Frontal cortex (tissue), 4 donors: ENCODE measurements at places on chromosomes 1 and 21. TPM values are rescaled to one million over a fixed set of nuclear protein-coding genes. Genes with fewer than 3 reads are reported as not detected.
A peak's percentile ranks its signal among the peaks of the same experiment; 100 is the strongest.

DNA sequence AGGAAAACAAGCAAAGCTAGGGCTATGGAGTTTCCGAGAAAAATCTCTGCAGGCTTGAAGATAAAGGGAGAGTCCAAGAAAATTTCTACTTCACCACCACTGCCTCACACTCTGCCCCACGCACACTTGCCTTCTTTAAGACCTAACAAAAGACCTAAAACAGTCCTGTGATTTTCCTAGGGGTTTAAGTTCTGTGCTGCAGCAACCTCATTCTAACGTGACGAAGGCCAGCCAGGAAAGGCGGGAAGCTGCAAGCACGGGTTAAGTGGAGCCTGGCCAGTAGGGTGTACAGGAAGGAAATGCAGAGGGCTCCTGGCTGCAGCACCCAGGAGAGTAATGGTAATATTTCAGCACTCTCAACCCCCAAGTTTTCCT is 1.5 kb downstream of the SPATA6 start:
- DNase-seq, result no peak

- no peak for DNase-seq
Measured at GRCh38 chr1:1965546-1965945, 38.0 kb downstream of the CFAP74 start.

- DNase-seq, result peak; percentile 37
Measured at GRCh38 chr1:89780721-89781120, 40.1 kb upstream of the LRRC8D start.

- peak; percentile 46 for DNase-seq
Measured at GRCh38 chr1:240092301-240093119, 827 bp downstream of the FMN2 start.

DNA sequence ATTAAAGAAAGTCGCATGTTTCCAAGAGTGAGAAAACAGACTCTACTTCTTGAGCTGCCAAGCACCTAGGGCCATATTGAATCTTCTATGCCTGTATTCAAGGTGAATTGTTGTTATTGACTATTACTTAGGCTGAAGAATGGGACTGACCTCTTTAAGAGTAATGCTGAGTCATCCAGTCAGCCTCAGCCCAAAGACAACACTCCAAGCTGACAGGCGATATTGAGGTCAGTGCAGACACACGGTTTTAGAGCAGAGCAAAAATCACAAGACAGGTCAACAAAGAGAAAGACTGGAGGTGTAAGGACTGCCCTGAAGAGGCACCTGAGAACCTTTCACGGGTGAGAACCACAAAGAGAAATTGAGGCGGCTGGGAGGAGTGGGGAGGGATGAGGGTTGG is 146.9 kb downstream of the MIS18A start:
- DNase-seq, result no peak

DNA sequence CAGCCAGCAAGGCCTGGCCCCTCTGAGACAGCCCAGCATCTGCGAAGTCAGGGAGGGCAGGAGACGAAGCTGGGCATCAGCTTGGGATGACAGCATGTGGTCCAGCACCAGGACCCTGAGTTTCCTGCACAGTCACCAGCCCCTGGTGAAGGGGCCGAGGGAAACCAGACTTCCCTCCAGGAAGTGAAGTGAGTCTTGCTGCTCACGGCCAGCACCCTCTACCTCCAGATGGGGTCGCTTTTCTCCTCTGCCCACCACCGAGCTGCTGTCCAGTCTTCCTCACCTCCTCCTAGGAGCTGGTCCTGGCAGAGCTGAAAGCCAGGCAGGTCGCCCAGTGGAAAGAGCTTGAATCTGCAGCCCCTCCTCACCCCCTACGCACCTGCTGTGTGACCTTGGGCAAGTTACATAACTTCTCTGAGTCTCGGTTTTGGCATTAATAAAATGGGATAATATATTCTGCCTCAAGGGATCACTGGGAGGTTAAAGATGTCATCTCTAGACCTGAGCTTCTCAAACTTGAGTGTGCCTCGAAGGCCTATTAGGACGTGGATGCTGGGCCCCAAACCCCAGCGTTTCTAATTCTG is 118.5 kb upstream of the VAMP3 start:
- no peak for DNase-seq

- no peak for DNase-seq
Measured at GRCh38 chr1:96710708-96711477, 10.7 kb upstream of the PTBP2 start.

GRCh38 chr1:245810789-245811337 is 656.1 kb downstream of the KIF26B start:
- DNase-seq, result no peak

- DNase-seq, result no peak
Measured at GRCh38 chr1:25001125-25001915, 71.2 kb upstream of the RUNX3 start.

DNA sequence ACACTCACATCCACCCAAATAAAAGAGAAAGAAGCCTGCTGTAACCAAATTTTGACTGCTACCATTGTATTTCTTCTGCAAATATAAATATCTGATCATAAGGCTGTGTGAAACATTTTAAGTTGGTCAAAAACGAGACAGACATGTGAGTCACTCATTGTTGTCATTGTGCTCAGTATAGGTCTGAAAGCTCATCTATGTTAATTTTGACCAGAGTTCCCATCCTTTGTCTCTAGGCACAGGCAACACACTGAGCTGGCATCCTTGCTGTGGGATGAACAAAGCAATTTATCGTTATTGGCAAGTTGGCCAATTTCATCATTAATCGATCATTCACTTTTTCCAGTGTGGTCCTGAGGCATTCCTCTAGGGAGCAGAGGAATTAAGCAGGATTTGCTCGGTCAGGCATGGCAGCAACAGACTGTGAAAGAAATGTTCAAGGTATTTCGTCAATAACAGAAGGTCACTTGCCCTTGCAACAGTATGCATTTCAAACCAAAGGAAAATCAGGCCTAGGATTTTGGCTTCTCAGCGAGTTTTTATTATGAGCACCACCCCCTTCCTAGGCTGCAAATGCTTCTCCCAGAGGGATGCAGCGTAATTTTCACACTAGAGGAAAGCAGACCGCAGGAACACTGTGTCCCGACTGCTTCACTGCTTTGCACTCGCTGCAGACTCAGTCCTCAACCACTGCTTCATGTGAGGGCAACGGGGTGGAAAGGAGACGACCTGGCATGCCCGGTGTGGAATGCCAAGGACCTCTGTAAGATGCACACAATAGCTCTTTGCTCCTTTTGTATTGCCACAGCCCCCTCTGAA is 87.9 kb upstream of the SMYD2 start:
- DNase-seq, result no peak

DNA sequence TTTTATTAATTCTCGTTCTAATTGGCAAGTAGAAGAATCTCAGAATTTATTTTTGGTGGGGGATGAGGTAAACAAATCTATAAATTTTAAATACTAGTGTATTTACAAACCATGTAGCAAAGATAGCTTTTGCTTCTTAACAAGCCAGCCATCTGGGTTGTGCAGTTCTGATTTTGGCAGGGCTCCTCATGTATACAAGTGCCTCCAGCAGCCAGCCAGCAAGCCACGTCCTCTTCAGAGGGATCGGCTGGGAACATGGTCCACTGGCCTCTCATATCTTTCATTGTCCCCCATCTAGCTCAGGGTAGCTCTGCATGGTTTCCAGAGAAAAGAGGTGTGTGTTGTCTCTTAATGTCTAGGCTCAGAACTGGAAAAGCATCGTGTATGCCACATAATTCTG is 659.1 kb downstream of the MRPL39 start:
- no peak for DNase-seq

DNA sequence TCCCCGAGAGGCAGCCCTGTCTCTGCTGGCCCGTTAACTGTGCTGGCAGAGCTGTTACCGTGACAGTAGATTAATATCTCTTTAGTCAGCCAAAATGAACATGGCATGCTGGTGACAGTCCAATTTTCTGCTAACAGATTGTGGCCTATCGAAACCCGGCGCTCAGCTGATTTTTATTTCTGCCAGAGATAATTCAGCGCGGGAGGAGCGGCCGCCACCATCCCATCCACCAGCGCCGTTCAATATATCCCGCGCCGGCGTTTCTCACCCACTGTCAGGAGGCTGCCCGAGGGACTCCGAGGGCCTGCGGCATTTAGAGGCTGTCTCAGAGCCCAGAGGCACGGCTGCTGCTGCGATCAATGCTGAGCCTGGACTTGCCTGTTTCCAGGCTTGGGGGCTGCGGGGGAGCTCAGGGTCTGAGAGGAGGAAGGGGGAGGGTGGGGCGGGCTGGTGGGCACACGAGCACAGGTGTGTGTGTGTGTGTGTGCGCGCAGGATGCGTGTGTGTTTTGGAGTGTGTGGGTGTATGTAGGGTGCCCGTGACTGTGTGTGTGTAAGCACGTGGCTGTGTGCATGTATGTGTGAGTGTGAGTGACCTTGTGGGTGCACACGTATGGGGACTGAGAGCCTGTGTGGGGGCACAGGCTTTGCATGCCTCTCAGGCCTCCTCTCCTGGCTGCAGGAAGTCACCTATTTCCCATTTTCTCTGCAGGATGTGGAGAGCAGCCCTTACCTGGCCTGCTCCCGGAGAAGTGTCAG is 109.7 kb upstream of the ACTRT2 start:
- no peak for DNase-seq

- no peak for DNase-seq
Measured at GRCh38 chr1:63705078-63705477, 68.7 kb upstream of the ROR1 start.

GRCh38 chr1:76713535-76713934 is 153.7 kb upstream of the ST6GALNAC5 start:
- no peak for DNase-seq

DNA sequence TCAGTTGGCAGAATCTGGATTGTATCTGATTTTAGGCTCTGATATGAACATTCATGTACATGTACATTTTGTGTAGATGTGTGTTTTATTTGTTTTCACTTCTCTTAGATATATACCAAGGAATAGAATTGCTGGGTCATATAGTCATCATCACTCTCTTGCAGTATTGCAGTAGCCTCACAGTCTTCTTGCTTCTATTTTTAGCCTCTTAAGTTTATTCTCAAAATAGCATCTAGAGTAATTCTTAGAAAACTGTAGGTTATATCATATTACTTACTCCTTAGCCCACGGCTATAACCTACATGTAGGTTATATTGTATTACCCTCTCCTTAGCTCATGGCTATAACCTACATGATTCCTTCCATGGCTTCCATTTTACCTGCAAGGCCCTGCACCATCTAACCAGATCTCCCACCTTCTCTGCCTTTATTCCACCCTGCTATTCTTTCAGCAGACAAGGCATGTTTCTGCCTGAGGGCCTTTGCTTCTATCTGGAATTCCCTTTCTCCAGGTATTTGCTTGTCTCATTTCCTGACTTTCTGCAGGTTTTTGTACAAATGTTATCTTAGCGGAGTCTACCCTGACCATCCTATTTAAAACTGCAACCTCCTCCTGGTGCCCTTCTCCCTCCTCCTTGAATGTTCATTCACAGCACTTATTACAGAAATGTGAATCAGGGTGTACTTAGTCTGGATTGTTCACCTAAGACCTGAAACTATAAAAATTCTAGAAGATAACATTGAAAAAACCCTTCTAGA is 109.0 kb upstream of the ETV3 start:
- no peak for DNase-seq

Gene FMN2
- 60.7 TPM for total RNA-seq

Gene SEC16B
- not detected for total RNA-seq

Gene SPRR4
- not detected for total RNA-seq
